ENCODE measurements at places on chromosomes 16 and 17.
A peak's percentile ranks its signal among the peaks of the same experiment; 100 is the strongest.

- peaks cover 46% of the 10 kb centered on the region for H3K4me1 ChIP-seq
- H3K4me3 ChIP-seq, result no peak overlapping the region
- H3K27me3 ChIP-seq, result no peaks in the 10 kb centered on the region
- no peak overlapping the region for H3K27ac ChIP-seq
- peaks cover 11% of the 10 kb centered on the region for H3K36me3 ChIP-seq
Measured at GRCh38 chr16:11727796-11728543, 14.7 kb downstream of the TXNDC11 start.

DNA sequence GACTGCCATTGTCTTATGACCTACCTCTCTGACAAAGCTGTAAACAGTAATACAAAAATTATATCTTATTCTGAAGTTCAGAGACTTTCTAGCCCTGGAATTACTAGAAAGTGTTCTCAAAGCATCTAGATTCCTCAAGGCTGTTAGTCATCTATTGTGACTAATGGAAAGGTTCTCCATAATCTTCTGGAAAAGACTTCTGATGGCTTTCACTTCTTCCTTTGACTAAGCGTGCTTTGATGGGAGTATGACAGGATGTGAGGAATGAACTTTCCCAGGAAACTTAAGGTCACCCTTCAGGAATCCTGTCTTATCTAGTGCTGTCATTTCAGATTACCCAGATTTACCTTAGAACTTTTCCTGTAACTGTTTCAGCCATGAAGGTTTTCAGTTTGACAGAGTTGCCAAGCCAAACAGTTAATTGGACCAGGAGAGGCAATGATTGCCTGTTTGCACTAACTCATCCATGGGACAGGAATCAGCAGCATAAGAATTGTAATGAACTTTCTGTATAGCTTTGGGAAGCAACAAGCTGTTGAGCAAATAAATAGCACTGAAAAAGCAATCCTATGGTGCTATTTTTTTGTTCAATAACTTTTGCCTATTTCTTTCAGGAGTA lies 43.5 kb downstream of the AP2B1 start:
- peaks cover 5% of the 10 kb centered on the region for H3K4me1 ChIP-seq
- no peaks in the 10 kb centered on the region for H3K27me3 ChIP-seq
- H3K27ac ChIP-seq, result no peak overlapping the region
- DNase-seq, result no peak

- no peak for DNase-seq
- no peaks in the 10 kb centered on the region for H3K27me3 ChIP-seq
- peaks cover 20% of the 10 kb centered on the region for H3K4me1 ChIP-seq
Measured at GRCh38 chr16:80992676-80993293, 13.9 kb downstream of the CMC2 start.

DNA sequence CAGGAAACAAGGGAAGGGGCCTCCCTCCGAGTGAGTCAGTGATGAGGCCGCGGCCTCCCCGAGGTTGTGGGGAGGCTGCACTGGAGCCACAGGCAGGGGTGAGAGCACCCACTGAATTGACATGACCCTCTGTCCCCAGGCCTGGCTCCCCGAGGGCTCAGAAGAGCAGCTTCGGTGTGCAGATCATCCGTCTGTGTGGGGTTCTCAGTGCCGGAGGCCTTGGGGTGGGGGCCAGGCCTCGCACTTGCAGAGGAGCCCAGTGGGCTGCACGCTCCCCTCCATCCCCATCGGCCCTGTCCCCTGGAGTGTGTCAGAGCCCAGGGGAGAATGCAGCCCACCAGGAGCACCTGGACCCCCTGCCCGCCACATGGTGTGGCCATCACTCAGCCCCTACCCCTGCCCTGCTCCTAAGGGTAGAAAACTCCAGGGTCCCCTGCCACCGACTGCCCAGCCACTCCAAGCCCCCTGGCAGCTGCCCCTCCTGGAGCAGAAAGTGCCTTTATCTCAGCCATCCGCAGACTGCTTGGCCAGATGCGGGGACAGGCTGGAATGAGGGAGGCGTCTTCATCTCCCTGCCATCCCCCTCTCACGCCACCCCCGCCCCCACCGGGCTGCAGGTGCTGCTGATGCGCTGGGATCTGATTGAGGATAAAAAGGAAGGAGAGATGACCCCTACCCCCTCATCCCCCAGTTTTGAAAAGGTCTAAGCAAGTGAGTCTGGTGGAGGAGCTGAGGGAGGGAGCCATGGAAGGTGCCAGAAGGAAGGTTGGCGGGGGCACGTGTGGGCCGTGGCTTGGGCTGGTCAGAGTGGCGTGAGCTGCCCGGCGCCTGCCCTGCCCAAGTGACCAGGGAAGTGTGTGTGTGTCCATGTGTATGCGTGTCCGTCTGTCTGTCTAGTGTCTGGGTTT lies 358.3 kb downstream of the SEC14L1 start:
- H3K27me3 ChIP-seq, result peaks cover 11% of the 10 kb centered on the region
- peaks cover 13% of the 10 kb centered on the region for H3K4me1 ChIP-seq
- DNase-seq, result no peak
- H3K36me3 ChIP-seq, result peaks cover 24% of the 10 kb centered on the region
- no peak overlapping the region for H3K4me3 ChIP-seq

DNA sequence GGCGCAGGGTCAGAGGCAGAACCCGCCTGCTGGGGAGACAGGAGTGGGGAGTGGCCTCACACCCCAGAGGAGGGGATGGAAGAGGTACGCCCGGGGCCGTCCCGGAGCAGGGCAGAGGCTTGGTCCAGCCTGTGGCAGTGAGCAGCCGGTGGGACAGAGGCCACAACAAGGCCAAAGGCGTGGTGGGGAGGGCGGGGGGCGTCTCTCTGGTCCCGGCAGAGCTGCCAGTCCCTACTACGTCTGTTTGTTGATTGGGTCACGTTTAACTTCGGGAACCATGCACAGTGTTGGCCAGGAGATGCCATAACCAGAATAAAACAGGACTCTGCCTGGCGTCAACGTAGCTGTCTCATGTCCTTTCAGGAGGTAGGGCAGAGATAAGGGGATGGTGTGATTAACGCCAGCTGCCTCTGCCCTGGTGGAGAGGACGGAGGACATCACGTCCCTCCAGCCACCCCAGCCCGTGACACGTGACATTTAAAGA lies 192.8 kb downstream of the BANP start:
- no peaks in the 10 kb centered on the region for H3K4me1 ChIP-seq
- no peak for DNase-seq

GRCh38 chr17:72631568-72631948 lies 460.9 kb downstream of the SLC39A11 start:
- no peak overlapping the region for H3K4me3 ChIP-seq
- peaks cover 8% of the 10 kb centered on the region for H3K27me3 ChIP-seq
- H3K4me1 ChIP-seq, result peaks cover 15% of the 10 kb centered on the region
- H3K27ac ChIP-seq, result no peak overlapping the region
- DNase-seq, result no peak

DNA sequence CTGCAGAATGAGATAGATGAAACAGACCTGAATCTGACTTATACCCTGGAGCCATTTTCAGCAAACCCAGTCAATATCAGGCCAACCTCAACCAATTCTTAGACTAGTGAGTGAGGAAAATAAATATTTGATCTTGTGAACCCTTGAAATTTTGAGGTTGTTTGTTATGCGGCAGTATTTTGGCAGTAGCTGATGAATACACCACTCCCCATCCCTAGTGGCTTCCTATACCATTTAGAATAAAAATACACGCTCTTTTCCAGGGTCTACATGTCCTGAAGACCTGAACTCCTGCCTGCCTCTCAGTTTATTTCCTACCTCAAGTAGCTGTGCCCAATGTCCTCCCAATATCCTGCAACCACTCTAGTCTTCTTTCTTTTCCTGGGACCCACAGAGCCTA lies 647.3 kb downstream of the WWOX start:
- H3K4me1 ChIP-seq, result peaks cover 55% of the 10 kb centered on the region
- DNase-seq, result no peak
- H3K4me3 ChIP-seq, result no peak overlapping the region

DNA sequence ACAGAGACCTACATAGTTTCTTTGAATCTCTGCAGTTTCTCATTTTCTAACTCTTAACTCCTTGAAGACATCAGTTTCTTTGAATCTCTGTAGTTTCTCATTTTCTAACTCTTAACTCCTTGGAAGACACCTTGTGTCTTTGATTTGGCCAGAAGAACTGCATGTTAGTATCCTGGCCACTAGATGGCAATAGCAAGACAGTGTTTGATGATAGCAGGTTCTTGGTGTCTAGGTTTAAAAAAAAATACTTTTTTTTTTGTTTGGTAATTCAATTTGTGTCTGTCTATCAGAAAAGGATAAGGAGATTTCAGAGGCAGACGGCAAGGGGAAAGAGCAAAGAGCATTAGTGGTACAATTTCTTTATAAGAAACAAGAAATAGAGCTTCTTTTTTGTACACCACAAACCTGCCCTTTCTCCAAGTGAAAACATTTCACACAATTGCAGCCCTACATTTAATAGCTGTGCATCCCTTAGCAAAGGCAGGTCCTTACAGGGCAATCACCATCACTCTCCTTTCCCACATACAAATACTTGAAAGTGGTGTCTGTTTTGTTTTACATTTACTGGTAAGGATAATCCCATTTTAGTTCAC lies 1324.9 kb upstream of the CDH8 start:
- no peaks in the 10 kb centered on the region for H3K27me3 ChIP-seq
- no peaks in the 10 kb centered on the region for H3K4me1 ChIP-seq
- no peaks in the 10 kb centered on the region for H3K36me3 ChIP-seq
- no peak overlapping the region for H3K27ac ChIP-seq

DNA sequence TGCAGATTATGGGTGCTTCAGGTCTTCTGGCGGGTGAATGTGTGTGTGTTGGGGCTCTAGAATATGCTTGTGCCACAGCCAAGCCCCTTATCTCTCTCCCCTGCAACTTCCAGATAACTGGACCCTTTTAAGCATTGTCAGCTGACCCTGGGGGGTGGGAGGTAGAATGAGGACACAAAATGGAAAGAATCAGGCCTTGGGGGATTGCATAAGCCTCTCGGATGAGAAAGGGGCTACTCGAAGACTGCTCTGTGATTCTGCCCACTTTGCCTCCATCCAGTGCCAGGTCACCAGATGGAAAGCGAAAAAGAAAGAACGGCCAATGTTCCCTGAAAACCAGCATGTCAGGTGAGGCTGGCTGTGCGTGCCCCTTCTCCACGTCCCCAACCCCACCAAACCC lies 13.8 kb downstream of the THRA start:
- no peak overlapping the region for H3K4me3 ChIP-seq
- H3K4me1 ChIP-seq, result peaks cover 50% of the 10 kb centered on the region
- DNase-seq, result no peak
- peaks cover 11% of the 10 kb centered on the region for H3K36me3 ChIP-seq
- no peak overlapping the region for H3K27ac ChIP-seq

DNA sequence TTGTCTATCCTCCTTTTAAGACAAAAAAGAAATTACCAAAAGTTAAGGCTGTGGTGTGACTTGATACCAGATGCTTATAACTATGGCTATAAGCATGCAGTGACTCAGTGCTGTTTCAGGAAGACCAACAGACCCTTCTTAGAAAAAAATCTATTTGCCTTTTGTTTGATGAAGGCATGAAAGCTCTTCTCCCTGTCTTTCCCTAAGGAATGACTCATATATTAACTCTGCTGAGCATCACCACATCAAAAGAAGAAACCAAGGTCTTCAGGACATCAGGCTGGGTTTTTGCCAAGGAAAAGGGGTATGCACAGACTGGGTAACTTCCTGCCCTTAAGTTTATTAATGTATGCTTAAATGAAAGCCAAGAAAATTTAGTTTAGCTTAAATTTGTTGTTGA lies 47.1 kb downstream of the VMP1 start:
- no peak overlapping the region for H3K4me3 ChIP-seq
- no peaks in the 10 kb centered on the region for H3K27me3 ChIP-seq
- H3K27ac ChIP-seq, result no peak overlapping the region

DNA sequence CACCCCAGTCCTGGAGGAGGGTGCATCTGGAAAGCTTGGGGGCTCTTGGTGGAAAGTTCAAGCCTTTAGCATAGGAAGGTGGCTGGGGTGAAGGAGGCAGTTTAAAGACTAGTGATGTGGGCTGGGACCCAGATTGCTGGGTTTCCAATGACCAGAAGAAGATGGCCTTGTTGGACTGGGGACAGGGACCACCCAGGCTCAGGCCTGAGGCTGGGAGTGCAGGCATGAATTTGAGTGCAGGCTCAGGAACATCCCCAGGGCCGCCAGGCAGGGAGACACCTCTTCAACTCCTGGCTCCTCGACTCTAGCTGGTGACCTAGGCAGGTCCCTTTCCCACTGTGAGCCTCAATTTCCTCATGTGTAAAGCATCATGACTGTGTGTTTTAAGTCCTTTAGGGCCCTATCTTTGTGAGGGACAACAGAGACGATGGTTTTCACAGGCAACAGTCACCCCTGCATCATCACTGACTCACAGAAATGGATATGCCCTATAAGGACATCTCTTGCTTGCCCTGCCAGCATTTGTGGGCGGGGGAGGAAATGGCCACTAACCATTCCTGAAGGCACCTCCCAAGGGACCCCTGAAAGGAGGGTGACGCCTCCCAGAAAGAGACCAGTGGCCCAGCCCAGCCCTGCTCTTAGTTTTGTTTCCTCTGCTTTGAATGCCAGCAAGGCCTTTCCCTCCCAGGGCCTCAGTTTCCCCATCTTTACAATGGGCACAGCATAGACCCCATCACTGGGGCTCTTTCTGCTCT lies 11.1 kb downstream of the NLRC5 start:
- peaks cover 9% of the 10 kb centered on the region for H3K36me3 ChIP-seq
- no peaks in the 10 kb centered on the region for H3K27me3 ChIP-seq
- peak overlapping the region; percentile 91 for H3K27ac ChIP-seq
- DNase-seq, result no peak

DNA sequence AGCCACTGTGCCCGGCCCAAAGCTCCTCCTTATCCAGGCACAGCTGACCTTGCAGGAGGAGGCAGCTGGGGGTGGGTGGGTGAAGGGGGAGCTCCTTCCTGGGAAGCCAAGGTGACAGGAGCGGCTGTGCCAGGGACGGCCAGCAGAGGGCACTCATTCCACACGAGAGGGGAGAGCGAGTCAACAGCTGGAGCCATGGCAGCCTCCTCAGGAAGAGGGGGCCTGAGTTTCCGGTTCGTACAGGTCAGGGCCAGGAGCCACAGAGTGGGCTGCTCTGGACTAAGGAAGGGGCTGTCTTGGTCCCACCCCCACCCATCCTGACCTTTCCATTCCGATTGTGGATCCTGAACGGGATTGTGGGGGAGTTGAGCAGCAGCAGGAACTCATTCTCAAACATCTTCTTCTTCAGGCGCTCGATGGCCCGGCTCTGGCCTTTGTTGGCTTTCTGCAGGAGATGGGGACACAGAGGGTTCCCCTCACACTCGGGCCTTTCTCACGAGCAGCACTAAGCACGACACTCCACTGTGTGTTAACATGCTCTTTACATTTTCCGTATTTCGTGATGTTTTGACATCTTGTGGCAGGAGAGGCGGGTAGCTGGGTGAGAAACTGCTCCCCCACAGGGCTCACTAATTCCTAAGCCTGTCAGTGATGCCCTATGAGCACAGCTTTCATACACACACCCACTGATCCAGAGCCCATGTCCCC lies 61.6 kb downstream of the TIMM22 start:
- no peak overlapping the region for H3K27ac ChIP-seq
- H3K27me3 ChIP-seq, result peaks cover 5% of the 10 kb centered on the region
- peak; percentile 32 for DNase-seq
- H3K4me1 ChIP-seq, result no peaks in the 10 kb centered on the region
- H3K4me3 ChIP-seq, result no peak overlapping the region

GRCh38 chr16:87392821-87393679 lies 914 bp downstream of the MAP1LC3B start:
- peaks cover 6% of the 10 kb centered on the region for H3K27me3 ChIP-seq
- H3K4me3 ChIP-seq, result peak overlapping the region; percentile 92
- peaks cover 61% of the 10 kb centered on the region for H3K4me1 ChIP-seq
- peak overlapping the region; percentile 89 for H3K27ac ChIP-seq
- DNase-seq, result no peak

GRCh38 chr17:77441940-77442339 lies 301.2 kb downstream of the SEC14L1 start:
- peak overlapping the region; percentile 66 for H3K4me3 ChIP-seq

All from immature natural killer cell (primary cell).